Left lung (tissue), 14 donors: ENCODE measurements at places on chromosomes 6 and 20.
A peak's percentile ranks its signal among the peaks of the same experiment; 100 is the strongest.

- no peak for DNase-seq
- H3K27me3 ChIP-seq, result no peaks in the 10 kb centered on the region
- no peaks in the 10 kb centered on the region for H3K36me3 ChIP-seq
- no peak overlapping the region for H3K27ac ChIP-seq
- no peaks in the 10 kb centered on the region for H3K4me1 ChIP-seq
- H3K4me3 ChIP-seq, result no peak overlapping the region
These were observed 178.1 kb upstream of the MARCKS start for GRCh38 chr6:113679051-113679450.

DNA sequence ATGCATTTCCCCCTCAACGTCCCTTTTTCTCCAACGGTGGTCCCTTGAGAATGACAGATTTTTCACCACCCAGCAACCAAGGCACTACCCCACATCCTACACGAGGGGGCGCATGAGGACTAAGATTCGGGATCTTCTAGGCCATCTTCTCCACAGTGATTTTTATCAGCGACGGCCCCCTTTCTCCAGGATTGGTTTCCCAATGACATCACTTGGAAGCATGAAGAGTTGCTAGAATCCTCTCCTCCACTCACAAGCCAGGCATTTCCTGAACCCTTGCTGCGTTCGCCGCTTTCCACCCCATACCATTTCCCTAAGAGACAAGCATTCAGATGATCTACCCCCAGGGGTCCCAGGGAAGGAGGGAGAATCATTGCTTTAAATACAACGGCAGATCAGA is 252.0 kb downstream of the HIVEP2 start:
- no peak overlapping the region for H3K27ac ChIP-seq
- no peaks in the 10 kb centered on the region for H3K36me3 ChIP-seq
- H3K4me3 ChIP-seq, result no peak overlapping the region
- DNase-seq, result peak; percentile 65
- no peaks in the 10 kb centered on the region for H3K27me3 ChIP-seq
- H3K4me1 ChIP-seq, result peaks cover 29% of the 10 kb centered on the region

DNA sequence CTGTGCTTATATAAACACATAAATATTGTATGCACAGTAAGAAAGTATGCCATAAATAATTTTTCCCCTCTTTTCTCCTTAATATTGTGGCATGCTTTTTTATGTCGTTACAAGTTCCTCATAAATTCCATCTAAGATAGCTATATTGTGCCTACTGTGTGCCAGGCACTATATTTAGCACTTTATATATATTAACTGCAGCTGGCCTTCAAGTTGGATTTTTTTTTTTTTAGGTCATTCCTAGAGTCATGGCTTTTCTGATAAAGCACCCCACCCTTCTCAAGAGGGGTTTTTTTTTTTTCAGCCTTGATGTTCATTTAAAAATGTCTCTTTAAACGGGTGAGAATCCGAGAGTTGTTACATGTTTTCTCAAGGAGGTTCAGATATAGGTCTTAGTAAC is 42.8 kb upstream of the RNF8 start:
- H3K4me3 ChIP-seq, result no peak overlapping the region
- DNase-seq, result no peak
- H3K4me1 ChIP-seq, result no peaks in the 10 kb centered on the region

DNA sequence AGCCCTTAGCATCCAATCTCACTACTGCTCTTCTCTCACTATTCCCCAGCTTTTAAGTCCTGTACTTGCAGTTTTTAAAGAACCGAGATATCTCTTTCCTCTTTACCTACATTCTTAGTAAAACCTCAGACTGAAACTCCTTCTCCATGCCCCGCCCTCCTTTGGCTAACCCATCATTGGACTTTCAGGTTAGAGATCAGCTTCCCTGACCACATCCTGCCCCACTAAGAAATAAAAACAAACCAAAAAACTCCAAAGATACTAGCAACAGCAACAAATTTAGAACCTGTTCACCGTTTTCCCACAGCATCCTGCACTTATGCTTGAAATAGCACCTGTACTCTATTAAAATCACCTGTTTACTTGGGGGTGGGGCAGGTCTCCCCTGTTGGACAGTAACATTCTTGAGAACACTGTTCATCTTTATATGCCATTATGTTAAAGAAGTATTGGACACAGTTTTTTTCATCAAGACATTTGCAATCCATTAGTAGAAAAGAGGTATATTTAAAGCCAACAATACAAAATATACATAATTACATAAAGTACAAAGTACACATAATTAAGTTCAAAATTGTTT is 16.3 kb upstream of the SMAP1 start:
- no peak for DNase-seq
- no peak overlapping the region for H3K27ac ChIP-seq

GRCh38 chr6:21971541-21971940 is 325.3 kb downstream of the PRL start:
- no peaks in the 10 kb centered on the region for H3K4me1 ChIP-seq
- H3K36me3 ChIP-seq, result no peaks in the 10 kb centered on the region
- H3K27ac ChIP-seq, result no peak overlapping the region
- DNase-seq, result no peak
- H3K27me3 ChIP-seq, result no peaks in the 10 kb centered on the region

- H3K4me1 ChIP-seq, result no peaks in the 10 kb centered on the region
- no peak overlapping the region for H3K4me3 ChIP-seq
- peaks cover 33% of the 10 kb centered on the region for H3K27me3 ChIP-seq
- H3K27ac ChIP-seq, result no peak overlapping the region
- H3K36me3 ChIP-seq, result no peaks in the 10 kb centered on the region
These were observed 3.8 kb downstream of the EYA2 start for GRCh38 chr20:46898423-46898822.

- H3K4me1 ChIP-seq, result no peaks in the 10 kb centered on the region
- H3K4me3 ChIP-seq, result no peak overlapping the region
- no peak overlapping the region for H3K27ac ChIP-seq
- no peaks in the 10 kb centered on the region for H3K36me3 ChIP-seq
These were observed 8.8 kb upstream of the FBXO30 start for GRCh38 chr6:145823328-145823944.

DNA sequence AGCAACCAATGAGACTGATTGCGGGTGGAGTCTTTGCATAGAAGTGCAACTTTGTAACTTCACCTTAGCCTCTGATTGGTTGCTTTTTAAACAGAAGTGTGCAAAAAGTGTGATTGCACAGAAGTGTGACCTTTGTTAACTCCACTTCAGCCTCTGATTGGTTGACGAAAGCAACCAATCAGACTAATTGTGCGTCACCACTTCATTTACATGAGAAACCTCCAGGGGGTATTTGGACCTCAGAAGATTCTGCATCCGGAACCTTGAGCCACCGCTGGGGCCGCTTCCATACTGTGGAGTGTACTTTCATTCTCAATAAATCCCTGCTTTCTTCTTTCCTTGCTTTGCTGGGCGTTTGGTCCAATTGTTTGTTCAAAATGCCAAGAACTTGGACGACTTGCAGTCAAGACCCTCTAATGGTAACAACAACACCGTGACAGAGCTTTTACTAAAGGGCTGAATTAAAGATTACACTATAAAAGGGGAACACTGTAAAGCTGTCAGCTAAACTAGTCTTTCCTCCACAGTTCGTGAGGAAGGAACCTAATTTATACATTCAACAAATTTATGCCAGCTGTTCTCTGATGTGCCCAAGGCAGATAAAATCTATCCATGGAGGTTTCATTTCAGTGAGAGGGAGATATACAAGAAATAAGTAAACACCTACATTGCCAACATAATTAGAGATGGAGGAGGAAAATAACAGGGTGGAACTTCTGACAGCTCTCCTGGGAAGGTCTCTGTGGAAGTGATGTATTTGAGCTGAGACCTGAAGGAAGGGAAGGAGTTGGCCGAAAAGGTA is 1.4 kb upstream of the HECA start:
- H3K36me3 ChIP-seq, result no peaks in the 10 kb centered on the region
- H3K27me3 ChIP-seq, result no peaks in the 10 kb centered on the region
- H3K4me1 ChIP-seq, result peaks cover 31% of the 10 kb centered on the region
- H3K4me3 ChIP-seq, result no peak overlapping the region
